ENCODE measurements at places on chromosomes 7 and 10.

GRCh38 chr10:127275272-127275671 lies 78.9 kb upstream of the INSYN2A start:
- no peak for DNase-seq

DNA sequence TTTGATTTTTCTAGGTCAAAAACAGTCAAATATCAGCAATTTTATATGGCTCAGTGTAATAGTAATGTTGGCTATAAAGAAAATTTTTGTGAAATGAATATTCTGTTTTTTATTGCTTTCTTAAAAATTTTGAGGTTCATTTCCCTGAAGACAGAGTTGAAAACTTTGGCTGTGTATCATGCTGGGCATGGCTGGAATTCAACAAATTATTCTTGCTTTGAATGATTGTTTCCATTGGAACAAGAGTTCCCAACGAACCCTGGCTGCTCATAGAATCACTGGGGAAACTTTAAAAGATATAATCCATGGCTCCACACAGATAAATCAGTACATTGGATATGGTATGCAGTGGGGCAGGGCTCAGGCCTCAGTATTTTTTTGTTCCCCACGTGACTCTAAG lies 118.6 kb downstream of the PLCE1 start:
- DNase-seq, result no peak

GRCh38 chr7:133165529-133165928 lies 83.6 kb upstream of the CHCHD3 start:
- no peak for DNase-seq

GRCh38 chr10:120514035-120514620 lies 57.1 kb downstream of the PLPP4 start:
- peak; percentile 10 for DNase-seq

DNA sequence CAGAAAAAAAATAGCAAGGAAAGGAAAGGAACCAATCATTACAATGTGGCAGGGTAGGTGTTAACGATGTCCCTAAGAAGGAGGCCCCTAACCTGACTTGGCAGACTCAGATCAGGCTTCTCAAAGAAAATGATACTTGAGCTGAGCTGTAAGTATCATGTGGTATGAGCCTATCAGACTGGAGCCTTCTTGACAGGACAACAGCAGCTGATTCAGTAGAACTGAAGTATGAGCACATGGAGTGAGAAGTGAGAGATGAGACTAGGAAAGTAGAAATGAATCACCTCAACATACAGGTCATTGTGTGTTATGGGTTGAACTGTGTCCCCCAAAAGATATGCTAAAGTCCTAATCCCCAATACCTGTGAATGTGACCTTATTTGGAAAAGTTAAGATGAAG lies 66.3 kb downstream of the MTERF1 start:
- DNase-seq, result no peak

GRCh38 chr7:34011017-34011695 lies 105.8 kb downstream of the BMPER start:
- no peak for DNase-seq

- DNase-seq, result peak; percentile 62
Measured at GRCh38 chr7:12802070-12802469, 114.6 kb downstream of the ARL4A start.

- DNase-seq, result peak; percentile 1
Measured at GRCh38 chr7:7188091-7188490, 5.7 kb downstream of the C1GALT1 start.

DNA sequence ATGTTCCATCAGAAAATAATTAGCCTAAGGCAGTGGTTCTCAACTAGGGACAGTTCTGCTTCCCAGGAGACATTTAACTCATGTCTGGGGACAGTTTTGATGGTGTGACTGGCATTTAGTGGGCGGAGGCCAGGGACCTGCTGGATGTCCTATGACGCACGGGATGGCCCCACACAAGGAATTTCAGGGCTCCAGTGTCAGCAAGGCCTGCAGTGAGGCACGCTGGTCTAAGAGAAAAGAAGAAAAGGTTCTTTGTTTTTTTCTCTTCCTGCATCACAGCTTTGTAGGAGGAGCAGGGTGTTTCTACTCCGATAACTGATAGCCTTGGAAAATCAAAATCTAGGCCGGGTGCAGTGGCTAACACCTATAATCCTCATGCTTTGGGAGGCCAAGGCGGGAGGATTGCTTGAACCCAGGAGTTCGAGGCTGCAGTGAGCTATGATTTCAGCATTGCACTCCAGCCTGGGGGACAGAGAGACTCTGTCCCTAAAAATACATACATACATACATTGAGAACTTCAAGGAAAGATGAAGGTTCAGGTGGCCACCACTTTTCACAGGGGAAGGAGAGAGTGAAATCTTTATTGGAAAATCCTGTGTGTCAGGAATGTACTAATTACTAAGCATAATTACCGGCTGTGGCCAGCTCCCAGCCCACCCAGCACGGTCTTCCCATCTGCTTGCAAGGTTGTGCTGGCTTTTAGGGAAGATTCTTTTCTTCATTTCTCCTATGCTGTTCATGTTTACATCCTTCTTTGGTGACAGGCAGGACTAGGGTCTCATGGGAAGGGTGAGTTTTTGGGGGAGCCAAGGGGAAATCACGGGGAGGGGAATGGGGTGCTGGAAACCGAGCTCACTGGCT lies 150.4 kb downstream of the ACTR3B start:
- DNase-seq, result no peak

DNA sequence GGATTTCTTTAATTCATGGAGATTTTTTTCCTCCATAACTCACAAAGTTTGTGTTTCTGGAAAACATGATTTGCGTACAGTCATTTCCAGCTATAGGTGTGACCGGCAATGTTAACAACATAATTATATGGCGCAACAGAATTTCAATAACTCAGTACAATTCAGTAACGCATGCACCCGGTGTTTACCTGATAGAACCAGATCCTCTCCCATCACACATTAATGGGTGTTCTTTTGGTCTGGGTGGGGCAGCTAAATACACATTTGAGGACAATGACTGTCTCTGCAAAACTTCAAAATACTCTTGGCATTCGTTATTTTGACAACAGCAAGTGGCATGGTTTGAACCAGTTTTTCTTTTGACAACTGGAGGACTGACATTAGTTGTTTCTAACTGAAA lies 102.3 kb downstream of the KLF6 start:
- no peak for DNase-seq

DNA sequence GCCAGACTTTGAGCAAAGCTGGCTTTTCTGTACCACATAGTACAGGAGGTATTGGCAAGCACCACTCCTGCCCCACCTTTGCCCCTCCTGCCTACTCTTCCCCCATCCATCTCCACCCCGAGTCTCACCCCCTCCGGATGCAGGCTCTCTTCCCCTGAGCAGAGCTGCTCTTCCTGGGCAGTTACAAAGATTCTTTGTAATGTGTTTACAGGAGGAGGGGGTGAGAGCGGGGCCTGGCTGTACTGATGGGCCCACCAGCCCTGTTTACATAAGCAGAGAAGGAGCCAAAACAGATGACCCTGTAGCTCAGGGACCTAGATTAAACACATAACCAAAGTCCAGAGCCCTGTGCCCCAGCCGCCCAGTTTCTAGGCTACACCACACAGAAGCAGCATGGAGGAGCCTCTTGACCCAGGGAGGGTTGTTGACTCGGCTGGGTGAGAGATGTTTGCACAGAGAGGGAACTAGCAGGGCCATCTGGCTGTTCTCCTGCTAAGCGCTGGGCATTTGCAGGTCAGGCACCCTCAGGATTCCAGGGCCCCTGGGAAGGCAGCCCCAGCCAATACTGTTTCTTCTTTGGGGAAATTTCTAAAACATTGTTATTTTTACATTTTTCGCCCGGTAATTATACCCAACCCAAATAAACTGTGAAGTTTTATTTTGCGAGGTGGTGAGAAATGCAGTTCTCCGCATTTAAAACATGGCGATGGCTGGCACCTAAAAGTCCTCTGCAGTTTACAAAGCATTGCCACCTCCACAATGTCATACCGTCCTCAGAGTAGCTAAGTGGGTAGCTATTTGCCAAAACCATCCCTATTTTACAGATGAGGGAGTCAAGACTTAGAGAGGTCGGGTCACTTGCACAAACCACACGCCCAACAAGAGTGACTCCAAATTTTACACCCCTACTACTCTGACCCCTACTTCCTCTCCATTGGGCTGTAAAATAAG lies 11.4 kb upstream of the ZKSCAN1 start:
- DNase-seq, result no peak

DNA sequence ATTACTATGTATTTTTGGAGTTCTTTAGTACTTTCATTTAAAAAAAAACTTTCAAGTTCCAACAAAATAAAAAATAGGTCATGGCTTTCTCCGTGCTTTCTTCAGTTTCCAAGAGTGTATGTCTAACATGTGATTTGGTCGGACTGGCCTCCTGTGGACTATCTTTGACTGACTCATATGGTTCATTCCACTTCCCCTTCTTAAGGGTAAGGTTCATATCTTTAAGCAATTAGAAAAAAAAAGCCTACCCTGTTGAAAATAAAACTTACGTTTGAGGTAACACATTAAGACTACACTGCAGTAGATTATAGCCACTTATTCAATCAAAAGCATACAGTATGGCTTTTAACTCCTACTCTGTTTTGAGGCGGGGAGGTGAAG lies 112.8 kb upstream of the AHR start:
- peak; percentile 46 for DNase-seq

- DNase-seq, result no peak
Measured at GRCh38 chr7:119842786-119843185, 430.2 kb upstream of the KCND2 start.

DNA sequence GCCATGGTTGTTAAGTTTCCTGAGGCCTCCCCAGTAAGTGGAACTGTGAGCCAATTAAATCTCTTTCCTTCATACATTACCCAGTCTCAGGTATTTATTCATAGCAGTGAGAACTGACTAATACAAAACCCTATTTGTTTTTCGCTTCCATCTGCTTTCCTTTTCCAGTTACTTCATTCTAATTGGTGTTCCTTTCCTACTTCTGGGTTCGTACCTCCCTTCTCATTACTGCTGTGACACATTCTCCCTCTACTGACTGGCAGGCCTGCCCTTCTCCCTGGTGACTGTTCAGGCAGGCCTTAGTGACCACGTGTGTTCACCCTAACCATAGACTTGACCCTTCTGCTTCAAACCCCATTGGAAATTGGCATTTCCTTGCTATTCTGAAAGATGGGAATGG lies 37.7 kb downstream of the MTURN start:
- DNase-seq, result no peak

DNA sequence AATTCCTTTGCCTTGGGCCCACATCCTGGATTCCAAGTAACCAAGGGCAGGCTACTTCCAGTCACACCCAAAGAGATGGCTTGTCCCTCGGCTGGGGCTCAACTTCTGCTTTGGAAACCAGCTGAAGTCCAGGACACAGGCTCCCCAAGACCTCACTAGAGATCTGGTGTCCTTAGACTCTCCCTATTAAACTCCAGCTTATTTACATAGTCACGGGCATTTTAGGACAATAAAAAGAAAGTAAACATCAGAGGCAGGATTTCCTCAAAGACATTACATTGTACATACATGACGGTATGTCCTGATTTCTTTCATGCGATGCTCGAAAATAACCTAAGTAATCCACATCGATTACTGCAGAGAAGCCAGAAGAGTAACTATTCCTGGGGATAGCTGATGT lies 461.5 kb upstream of the C7orf33 start:
- no peak for DNase-seq

GRCh38 chr10:26628395-26628794 lies 69.1 kb upstream of the PDSS1 start:
- DNase-seq, result no peak

GRCh38 chr10:119421891-119422681 lies 120.4 kb downstream of the RGS10 start:
- DNase-seq, result no peak

- peak; percentile 78 for DNase-seq
Measured at GRCh38 chr10:102776779-102777456, 33.2 kb downstream of the WBP1L start.

GRCh38 chr10:47404446-47404845 lies 20.4 kb upstream of the ZNF488 start:
- DNase-seq, result no peak
